A172 (cell line): ENCODE measurements at places on chromosomes 12 and 14. TPM values are rescaled to one million over a fixed set of nuclear protein-coding genes. Genes with fewer than 3 reads are reported as not detected.

- DNase-seq, result no peak
Measured at GRCh38 chr12:71694099-71694820, 8.4 kb downstream of the TMEM19 start.

- DNase-seq, result peak; percentile 87
Measured at GRCh38 chr12:109461846-109462756, 15.0 kb downstream of the KCTD10 start.

- peak; percentile 32 for DNase-seq
Measured at GRCh38 chr12:12334367-12335040, 15.5 kb downstream of the MANSC1 start.

GRCh38 chr12:1531654-1532374 lies 62.6 kb downstream of the FBXL14 start:
- DNase-seq, result no peak

- DNase-seq, result no peak
Measured at GRCh38 chr14:60628892-60629291, 20.4 kb downstream of the SIX1 start.

GRCh38 chr14:20501346-20501745 lies 4.0 kb upstream of the RNASE10 start:
- DNase-seq, result no peak

DNA sequence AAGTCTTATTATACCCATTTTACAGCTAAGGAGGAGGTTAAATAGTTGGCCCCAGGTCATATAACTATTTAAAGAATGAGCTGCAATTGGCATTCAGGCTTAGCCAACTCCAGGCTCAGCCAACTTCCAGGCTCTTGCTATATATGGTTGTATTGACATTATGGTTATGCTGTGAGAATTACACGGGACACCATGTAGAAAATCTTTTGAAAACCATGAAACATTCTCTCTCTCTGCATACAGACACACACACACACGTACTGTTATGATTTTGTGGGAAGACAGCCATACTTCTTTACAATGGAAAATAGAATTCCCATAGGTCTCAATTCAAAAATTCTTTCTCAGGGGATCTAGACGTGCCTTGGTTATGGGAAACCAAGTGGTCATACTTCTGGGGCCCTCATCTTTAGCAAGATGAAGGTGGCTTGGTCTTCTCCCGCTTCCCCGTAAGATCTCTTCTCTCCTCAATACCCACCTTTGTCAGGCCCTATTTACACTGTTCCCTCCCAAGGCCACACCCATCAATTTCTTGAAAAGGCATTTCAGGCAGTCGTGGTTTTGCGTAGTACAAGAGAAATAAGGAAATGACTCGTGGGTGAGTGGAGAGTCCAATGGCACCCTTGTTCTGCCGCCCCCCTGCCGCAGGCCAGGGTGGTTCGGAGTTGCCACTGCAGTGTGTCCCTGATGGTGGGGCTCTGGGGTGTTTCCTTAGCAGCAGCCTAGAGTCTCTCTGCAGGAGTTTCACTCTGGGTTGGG lies 10.0 kb upstream of the GPRC5A start:
- peak; percentile 53 for DNase-seq

DNA sequence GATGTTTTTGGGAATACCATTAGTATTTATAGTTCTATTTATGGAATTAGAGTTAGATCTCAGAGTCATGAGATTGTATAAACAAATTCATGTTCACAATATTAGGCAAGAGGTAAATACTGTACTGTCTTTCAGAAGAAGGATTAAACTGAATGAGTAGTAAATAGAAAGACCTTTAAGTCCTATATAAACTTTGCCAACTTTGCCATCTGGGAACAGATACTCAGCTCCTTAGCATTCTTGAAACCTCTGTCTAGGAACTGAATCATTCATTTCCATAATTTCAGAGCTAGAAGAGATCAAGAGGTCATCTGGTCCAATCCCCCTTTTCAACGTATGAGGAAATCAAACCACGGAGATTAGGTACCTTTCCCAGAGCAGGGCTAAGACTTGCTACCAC lies 141.1 kb downstream of the CAND1 start:
- DNase-seq, result no peak

DNA sequence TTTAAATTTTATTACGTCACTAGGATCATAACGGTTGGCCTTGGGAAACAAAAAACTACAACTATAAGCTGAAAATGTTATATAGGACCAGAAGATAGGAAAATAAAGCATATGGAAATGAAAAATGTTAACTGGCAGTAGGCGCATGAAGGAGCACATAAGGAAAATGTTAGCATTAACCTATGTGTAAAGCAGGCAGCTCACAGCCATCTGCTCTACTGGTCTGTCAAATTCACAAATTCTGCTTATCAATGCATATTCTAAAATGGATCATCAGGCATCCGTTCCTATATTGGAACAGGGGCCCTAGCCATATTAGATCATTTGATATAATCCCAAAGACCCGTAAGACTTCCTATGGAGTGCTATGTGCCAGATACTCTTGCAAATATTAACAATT lies 263.9 kb downstream of the MDGA2 start:
- DNase-seq, result no peak

The HSPB8 gene
- 39.9 and 46.0 TPM in 2 replicates for total RNA-seq

The IQSEC3 gene
- total RNA-seq, result not detected in 2 replicates

The TMEM52B gene
- 3.4 and 10.9 TPM in 2 replicates for total RNA-seq

The BCL7A gene
- total RNA-seq, result 6.9 and 7.6 TPM in 2 replicates

The CCNT1 gene
- 23.4 and 24.4 TPM in 2 replicates for total RNA-seq
